NCI-H526 treated with DMSO at 0.1 percent for 48 hours (cell line): ENCODE measurements at places on chromosomes 2 and 18.

DNA sequence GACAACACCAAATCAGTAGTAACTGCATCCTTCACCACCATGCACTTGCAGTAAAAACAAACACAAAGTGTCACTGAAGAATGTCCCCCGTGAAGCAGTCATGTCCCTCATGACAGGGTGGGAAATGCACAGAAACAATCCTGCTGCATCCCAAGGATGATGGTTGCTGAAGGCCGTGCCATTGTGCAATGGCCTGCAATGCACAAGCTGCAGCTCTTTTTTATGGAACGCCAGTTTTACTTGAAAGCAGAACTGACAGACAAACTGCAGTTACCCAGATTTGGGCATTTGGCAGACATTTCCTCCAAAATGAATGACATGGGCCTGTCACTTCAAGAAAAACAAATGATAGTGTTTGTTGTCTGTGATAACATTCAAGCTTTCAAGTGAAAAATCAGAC, 2.4 kb upstream of the CHST10 start:
- no peak for DNase-seq

- no peak for DNase-seq
Measured at GRCh38 chr2:33081691-33082090, 134.9 kb downstream of the LTBP1 start.

DNA sequence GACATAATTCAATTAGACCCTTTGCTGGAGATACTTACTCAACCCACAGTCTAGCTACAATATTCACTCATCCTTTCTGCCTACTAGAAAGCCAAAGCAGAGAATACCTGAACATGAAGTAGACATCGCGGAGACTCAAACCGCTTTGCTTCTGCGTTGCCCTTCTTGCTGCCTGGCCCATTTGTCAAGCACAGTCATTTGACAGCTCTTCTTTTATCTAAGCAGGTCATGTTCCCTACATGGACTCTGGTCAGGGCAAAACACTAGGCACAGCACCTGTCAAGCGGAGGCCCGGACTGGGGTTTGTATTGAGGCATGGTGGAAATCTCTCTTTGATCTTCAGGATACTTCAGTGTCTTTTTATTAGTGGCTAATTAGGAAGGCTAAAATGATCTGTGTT, 89.7 kb downstream of the FARSB start:
- DNase-seq = no peak

- no peak for DNase-seq
Measured at GRCh38 chr18:35460736-35461161, 37.0 kb downstream of the INO80C start.

DNA sequence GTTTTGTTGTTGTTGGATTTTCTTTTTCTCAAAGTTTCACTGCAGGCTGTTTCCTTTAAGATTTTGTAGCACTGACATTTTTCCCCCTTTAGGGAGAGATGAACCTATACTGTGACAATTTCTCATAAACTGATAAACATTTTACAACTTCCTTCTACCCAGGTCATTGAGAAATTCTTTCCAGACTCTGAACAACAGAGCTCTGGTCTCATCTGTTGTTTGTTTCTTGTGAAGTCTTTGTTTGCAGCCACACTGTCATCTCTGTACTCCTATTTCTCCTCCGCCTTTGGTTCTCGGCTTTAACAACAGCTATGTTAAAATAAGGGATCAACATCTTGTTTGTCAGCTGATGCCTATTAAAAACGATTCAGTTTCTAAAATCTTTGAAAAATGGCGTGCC, 167.6 kb downstream of the VWC2L start:
- no peak for DNase-seq

DNA sequence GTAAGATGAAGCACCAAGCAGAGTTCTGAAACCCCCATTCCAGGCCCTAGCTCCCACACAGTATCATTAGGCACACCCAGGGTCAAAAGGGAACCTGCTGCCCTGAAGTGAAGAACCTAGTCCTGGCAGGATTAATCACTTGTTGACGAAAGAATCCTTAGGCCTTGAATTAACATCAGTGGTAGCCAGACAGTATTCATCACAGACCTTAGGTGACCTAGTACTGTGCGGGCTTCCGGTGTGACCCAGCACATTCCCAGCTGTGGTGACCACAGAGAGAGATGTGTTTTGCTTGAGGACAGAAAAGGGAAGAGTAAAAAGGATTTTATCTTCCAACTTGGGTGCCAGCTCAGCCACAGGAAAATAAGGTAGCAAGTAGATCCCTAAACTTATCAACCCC, 1071.4 kb upstream of the FAM98A start:
- DNase-seq = no peak
